ENCODE measurements at places on chromosomes 4 and X.
A peak's percentile ranks its signal among the peaks of the same experiment; 100 is the strongest.

DNA sequence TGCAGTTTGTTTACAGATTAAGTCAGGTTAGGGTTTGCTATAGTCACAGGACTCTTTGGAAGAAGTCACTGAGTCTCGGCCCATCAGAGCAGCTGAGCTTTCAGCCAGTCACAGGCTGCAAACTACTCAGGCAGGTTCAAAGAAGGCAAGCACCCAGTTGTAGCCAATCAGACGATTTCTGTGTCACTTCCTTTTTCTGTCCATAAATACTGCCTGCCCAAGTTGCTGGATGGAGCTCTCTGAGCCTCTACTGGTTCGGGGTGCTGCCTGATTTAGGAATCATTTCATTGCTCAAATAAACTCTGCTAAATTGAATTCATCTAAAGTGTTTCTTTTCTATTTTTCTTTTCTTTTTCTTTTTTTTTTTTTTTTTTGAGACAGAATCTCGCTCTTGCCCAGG is 7.3 kb upstream of the SH3BP2 start:
- no peak for DNase-seq

GRCh38 chrX:108735091-108735678 is 1.2 kb downstream of the IRS4 start:
- no peak for DNase-seq

- peak; percentile 3 for DNase-seq
These were observed 45.8 kb downstream of the BCORL1 start for GRCh38 chrX:130028196-130028595.

- no peak for DNase-seq
These were observed 16.1 kb upstream of the USO1 start for GRCh38 chr4:75708218-75708691.

- DNase-seq = no peak
These were observed 416.6 kb upstream of the MAGEB18 start for GRCh38 chrX:25721564-25721963.

DNA sequence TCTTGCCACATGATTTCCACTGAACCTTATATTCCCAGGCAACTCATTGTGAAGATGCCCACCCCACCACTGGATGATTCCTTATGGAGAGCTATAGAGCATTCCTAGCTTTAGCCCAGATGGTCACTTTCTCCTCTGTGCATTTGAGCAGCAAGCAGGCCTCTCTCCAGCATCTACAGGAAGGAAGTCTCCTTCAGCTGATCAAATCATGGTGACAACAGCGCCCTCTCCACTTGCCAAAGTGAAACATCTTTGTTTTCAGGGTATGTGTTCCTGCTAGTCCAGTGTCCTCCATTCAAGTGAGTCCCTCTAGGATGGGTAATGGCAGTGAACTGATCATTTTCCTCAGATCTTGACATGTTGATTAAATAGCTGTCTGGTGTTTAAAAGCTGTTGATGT is 10.9 kb upstream of the SYTL5 start:
- no peak for DNase-seq

GRCh38 chr4:96630839-96631238 is 790.9 kb downstream of the PDHA2 start:
- no peak for DNase-seq

GRCh38 chrX:135521405-135522131 is 1.1 kb downstream of the INTS6L start:
- DNase-seq = peak; percentile 60

- DNase-seq = no peak
These were observed 4.4 kb downstream of the CCDC110 start for GRCh38 chr4:185467101-185467500.

- DNase-seq = no peak
These were observed 189.8 kb upstream of the GALNT7 start for GRCh38 chr4:172978848-172979247.

DNA sequence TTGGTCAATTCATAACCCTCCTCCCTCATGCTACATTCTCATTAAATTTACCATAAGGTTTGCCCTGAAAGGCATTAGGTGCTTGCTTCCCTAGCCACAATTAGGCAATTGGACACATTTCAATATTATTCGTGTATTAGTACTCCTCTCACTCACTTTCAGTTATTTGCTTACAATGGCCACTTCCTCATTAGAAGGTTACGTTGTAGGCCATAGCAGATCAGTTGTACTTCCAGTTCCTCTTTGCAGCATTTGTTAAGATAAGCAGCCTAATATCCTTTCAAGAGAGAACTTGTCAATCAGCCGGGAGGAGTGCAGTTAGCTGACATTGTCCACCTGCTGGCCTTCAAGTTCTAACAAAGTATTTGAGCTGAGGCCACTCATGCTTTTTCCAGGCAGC is 1017.2 kb downstream of the PCDH7 start:
- DNase-seq = no peak

- no peak for DNase-seq
These were observed 101.0 kb downstream of the OPHN1 start for GRCh38 chrX:68332201-68332731.

DNA sequence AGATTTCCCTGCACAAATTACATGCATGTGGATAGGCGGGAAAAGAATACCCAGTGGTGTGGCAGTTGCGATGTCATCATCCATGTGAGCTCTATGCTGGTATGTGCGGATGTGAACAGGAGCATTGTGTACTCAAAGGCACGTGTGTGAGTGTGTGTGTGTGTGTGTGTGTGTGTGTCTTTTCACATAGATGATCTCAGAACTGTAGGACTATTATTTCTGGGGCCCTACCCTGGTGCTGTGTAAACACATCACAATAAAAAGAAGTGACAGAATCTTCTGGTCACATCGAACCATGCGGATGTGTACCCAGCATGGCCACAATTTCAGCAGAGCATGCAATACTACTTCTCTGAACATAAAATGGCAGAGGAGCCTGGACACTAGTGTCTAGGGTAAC is 624.8 kb downstream of the MID1IP1 start:
- DNase-seq = no peak

DNA sequence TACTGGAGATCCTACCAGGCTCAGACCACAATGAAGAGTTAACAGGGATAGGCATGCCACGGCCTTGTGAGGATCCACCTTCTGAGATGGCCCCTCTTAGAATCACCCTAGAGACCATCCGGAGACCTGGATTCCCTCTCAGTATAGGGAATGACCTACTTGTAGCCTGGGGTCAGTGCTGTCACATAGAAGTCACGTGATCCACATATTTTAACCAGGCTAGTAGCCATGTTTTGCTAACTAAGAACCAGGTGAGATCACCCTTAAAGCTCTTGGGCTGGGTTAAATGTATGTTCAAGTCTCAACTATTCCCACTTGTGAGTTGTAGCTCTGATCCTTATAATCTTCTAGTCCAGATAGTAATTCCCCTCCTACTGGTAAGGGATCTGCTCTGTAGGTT is 215.4 kb downstream of the CCNG2 start:
- no peak for DNase-seq

DNA sequence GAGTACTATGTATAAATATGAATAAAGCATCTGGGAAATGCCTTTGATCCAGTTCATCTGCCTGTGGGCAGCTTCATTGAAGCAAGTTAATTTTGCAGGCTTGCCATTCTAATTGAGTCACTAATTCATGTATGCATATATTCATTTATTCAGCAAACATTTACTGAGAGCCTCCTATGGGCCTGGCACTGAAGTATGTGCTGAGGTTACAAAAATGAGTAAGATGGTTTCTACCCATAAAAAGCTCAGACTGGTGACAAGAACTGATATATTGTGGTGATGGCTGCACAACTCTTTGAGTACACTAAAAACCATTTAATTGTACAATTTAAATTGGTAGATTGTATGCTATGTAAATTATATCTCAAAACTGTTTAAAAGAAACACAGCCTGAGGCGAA is 1.1 kb upstream of the MRPL1 start:
- no peak for DNase-seq

GRCh38 chrX:65582450-65583082 is 48.0 kb upstream of the LAS1L start:
- no peak for DNase-seq

DNA sequence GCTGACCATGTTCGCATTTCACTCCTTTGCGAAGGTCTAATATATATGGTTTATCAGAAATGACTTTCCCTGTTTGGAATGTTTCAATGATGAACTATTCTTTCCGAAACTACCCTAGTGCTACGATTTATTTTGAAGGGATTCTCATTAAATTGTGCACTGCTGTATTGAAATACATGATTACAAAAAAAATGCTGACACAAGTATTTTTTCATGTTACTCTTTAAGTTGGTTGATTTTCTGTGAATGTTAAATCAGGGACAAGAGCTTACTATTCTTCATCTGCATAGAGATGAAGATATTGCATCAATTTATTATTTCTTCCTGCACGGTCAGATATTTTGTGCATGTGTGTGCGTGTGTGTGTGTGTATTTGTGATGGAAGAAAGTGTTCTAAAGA is 731.5 kb upstream of the AGA start:
- no peak for DNase-seq

- DNase-seq = peak; percentile 3
These were observed 21.4 kb downstream of the HELT start for GRCh38 chr4:185039508-185040273.

GRCh38 chr4:15925830-15926229 is 12.7 kb downstream of the FGFBP1 start:
- no peak for DNase-seq

GRCh38 chrX:135490979-135491514 is 29.4 kb upstream of the INTS6L start:
- no peak for DNase-seq

Data from BJ (cell line).